Activated T-helper 1 cell treated with Interleukin-2 at 50 U/mL for 16 hours (primary cell): ENCODE measurements at places on chromosomes 2 and 18.

- no peak for DNase-seq
Measured at GRCh38 chr2:173990245-173990644, 25.1 kb upstream of the SP3 start.

DNA sequence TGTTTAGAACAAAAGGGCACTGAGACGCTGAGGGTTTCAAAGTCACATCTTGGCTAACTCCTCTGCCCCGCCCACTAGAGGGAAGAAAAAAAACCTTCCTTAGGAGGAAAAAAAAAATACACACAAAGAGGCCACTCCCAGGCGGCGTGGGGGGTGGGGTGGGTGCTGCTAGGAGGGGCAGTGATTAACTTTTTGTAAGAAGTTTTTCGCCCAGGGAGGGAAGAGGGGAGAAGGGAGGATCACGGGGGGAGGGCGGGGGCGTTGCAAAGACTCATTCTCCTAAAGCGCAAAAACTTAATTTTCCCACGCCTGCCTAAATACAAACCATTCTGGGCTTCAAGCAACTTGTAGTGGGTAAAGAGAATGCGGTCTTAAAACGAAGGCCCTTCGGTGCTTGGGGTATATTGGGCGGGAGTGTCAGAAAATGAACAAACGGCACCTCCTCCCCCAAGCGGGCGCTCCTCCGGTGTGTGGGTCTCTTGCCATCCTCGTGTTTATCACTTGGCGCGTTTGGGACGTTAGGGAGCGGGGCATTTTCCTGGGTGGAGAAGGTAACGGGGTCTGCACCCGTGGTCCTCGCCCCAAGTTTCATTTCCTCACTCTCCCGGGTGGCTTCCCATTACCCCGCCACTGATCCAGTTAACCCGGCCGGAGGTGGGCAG lies 1.7 kb downstream of the CXCR4 start:
- peak; percentile 73 for DNase-seq

- DNase-seq: no peak
Measured at GRCh38 chr18:57659460-57660102, 37.9 kb upstream of the NARS1 start.

- DNase-seq: no peak
Measured at GRCh38 chr18:64037812-64038414, 68.0 kb downstream of the SERPINB8 start.

DNA sequence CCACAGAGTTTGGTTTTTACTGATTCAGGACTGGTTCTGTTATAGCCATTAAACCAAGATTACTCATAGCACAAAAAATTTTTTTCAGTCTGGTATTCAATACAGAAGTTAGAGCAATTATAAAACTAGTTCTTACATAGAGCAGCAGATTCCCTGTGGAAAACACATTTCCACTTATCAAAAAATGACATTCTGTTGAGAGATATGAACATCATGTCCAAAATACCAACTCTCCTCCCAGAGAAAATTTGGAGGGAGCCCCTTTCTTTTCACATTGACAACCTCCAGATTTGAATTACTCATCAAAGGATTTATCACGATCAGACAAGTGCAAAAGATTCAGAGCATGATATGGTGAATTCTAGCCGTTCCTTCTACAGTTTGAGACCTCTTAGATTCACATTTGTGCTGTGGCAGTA lies 126.8 kb upstream of the SERPINE2 start:
- DNase-seq: no peak

DNA sequence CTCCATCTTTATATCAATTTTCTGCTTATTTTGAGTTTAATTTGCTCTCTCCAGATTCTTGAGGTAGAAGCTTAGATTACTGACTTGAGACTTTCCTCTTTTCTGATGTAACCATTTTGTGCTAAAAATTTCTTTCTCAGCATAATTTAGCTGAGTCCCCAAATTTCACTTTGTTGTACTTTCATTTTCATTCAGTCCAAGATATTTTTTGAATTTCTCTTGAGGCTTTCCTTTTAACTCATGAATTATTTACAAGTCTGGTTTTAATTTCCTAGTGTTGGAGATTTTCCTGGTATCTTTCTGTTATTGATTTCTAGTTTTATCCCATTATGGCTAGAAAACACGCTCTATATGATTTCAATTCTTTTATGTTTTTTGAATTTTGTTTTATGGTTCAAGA lies 144.7 kb upstream of the PGAP1 start:
- no peak for DNase-seq

- DNase-seq: no peak
Measured at GRCh38 chr2:141736466-141736865, 394.4 kb downstream of the LRP1B start.

DNA sequence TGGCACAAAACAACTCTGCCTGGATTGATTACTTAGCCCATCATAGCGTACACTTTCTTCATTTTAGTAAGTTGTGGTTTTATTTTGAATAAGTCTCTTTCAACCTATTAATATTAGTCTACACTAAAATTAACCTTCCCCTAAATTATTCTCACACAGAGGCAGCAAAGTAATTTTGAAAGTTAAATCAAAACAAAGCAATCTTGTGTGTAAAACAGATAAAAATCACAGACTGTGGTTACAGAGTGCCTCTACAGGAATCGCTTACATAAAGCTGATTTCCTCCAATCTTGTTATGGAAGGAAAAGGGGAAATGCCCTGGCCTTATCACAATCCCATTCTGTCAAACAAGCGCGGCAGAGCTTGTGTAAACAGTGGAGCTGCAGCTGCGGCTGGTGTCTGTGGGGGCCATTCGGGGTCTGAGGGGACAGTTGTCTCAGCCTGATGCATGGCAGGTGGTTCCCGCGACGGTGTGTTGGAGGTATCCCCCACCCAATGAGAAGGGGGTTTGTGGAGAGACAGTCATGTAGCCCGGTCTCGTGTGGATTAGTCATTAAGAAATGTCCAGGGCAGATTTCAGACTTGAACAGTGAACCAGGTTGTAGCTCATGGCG lies 42.1 kb downstream of the BCL2L11 start:
- no peak for DNase-seq

- DNase-seq: no peak
Measured at GRCh38 chr2:178478130-178478438, 316 bp downstream of the FKBP7 start.

DNA sequence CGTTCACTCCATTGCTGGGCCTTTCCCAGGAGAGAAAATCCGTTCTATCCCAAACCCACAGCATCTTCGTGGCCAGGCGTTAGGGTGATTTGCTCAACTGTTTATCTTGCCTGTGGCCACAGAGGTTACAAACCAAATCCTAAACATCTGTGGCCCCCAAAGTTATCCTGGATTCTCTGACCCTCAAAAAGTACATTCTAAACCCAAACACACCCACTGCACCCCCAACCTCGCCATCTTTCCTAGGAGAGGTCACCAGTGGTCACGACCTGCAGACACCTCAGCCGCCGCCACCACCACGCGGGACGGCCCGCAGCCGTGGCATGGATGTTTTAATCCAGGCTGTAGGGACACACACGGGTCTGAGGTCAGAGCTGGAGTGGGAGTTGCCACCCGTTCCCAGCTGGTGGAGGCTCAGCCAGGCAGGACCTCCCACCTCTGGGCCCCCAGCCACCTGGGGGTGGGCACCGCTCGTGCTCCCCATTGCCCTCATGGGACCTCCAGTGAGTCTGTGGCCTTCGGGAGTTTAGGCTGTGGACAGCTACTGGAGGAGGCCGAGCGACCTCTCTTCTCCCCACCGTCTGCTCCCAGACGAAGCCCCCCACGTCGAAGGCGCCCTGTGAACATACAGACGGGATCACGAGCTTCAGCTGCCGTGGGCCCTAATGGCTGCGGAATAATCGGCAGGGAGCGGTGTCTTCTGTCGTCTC lies 72.0 kb downstream of the KCNG2 start:
- no peak for DNase-seq

DNA sequence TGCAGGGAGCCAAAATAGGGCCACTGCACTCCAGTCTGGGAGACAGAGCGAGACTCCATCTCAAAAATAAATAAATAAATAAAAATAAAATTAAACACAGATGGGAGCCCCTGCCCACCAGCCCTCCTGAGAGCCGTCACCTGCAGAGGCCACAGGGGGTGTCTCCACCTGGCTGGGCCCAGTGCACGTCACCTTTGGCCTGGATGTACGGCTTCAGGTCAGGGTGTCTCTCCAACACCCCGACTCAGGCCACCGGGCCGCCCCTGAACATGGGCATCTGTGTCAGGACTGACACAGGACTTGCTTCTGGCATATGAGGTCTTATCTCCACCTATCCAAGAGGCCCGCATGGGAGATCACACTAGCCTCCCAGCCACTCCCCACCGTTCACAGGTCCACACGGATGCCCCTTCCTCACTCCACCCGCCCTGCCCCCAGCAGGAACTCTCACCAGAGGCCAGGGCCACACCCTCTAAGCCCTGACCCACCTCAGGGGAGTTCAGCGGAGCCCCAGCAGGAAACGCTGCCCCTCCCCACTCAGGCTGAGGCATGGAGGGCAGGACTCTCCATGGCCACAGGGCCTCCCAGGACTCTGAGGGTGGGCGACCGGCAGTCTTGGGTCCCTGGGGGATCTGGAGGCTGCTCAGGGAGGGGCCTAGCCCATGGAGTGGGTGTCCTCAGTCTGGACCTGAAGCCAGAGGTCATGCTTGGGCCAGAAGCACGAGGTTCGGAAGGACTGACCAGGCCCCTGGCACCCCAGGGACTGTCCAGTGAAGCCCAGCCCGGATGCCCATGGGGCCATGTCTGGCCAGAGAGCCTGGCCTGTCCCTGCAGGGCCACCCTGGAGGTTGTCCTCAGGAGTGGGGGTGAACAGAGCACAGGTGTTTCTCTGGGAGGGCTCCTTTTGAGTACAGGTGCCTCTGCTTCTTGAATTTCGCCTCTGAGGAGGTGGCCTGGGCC lies 1.6 kb upstream of the CROCC2 start:
- DNase-seq: no peak

- DNase-seq: no peak
Measured at GRCh38 chr2:65654496-65654895, 222.1 kb upstream of the SPRED2 start.

DNA sequence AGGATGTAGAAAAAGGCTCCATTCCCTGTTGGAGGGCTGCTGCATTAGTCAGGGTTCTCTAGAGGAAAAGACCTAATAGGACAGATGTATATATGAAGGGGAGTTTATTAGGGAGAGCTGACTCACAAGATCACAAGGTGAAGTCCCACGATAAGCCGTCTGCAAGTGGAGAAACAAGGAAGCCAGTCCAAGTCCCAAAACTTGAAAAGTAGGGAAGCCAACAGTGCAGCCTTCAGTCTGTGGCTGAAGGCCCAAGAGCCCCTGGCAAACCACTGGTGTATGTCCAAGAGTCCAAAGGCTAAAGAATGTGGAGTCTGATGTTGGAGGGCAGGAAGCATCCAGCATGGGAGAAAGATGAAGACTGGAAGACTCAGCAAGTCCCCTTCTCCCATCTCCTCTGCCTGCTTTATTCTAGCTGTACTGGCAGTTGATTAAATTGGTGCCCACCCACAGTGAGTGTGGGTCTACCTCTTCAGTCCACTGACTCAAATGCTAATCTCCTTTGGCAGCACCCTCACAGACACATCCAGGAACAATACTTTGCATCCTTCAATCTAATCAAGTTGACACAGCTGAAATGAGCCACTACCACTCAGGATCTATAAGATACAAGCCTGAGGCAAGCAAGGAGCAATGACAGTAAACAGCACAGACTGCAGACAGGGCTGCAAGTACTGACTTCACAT lies 30.0 kb upstream of the ATG16L1 start:
- DNase-seq: no peak

- no peak for DNase-seq
Measured at GRCh38 chr2:8481463-8482009, 200.3 kb upstream of the ID2 start.

- DNase-seq: no peak
Measured at GRCh38 chr18:79615586-79615985, 64.0 kb upstream of the CTDP1 start.

- DNase-seq: no peak
Measured at GRCh38 chr18:74784752-74785151, 187.1 kb downstream of the ZNF407 start.

DNA sequence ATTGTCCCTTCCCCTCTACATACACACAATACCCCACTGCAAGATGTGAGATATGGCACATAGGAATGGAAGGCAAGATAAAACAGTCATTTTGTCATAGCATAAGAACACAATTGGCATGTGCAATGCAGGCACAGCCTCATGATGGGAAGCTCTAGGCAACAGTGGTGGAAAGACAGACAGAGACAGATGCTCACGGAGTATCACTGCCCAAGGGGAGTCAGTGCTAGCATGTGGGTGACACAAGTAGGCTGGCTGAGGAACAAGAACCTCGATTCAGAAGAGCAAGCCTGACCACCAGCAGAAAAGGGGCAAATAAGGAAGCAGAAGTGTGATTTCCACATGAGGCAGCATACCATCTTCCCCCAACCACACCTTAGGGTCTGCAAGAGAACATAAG lies 323.6 kb downstream of the PAX3 start:
- DNase-seq: no peak

DNA sequence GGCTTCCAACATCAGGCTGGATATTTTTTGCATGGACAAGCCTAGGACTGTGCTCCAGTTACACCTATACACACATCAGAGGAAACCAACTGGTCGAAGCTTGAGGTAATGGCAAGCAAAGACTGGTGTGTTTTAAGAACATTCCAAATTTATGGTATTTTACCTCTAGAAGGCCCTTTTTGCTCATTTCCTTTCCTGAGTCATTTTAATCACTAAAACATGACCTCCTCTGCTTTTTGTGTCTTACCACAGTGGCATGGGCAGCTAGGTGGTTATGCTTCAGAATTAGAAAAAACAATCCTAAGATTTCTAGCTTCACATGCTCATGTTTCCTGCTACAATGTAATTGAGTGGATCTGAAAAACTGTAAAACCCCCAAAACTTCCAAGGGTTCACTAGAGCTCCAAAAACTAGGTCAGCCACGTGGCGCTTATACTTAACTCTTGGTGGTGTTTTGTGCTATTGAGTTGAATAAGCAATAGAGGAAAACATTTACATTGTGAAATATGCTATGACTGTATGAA lies 30.6 kb upstream of the CHRNA1 start:
- DNase-seq: no peak

DNA sequence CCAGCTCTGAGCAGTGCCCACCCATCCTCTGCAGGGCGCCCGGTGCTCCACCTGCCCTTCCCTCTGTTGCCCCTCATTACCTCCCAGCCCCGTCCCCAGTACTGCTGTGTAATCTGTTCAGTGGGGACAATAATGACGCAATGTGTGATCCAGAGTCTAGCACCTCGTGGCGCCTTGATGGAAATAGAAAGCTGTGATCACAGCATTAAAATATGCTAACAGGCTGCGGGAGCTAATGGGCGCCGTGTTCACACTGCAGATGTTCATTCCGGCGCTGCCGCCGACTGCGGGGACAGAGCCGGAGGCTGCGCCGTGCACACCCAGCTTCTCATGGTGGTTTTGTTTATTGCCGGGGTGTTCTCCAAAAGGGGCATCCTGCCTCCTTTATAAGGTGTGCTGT lies 235.2 kb downstream of the LDLRAD4 start:
- DNase-seq: no peak

DNA sequence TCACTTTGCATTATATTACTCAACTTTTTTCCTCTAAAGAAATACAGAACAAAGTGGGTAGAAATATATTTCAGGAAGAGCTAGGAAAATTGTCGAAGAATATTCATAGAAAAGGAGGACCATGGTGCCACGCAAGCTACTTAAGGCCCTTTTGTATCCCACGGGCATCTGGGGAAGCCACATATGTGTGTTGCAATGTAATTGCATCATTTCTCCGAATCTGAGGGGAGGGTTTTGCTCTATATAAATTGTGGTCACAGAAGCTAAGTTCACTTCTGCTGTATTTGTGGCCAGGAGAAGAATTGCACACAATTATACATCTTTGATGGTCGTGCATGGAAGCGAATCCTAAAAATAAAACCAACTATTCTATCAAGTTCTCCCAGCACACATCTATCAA lies 360.3 kb downstream of the IRS1 start:
- DNase-seq: no peak
